ENCODE measurements at places on chromosomes 1 and 21. TPM values are rescaled to one million over a fixed set of nuclear protein-coding genes. Genes with fewer than 3 reads are reported as not detected.
A peak's percentile ranks its signal among the peaks of the same experiment; 100 is the strongest.

KRTAP11-1 gene
- total RNA-seq: not detected

SHE gene
- 79.3 TPM for total RNA-seq

MCOLN2 gene
- 0.64 TPM for total RNA-seq

CACYBP gene
- 95.0 TPM for total RNA-seq

GFI1 gene
- total RNA-seq: 0.26 TPM

GBP7 gene
- total RNA-seq: 0.69 TPM

STX12 gene
- total RNA-seq: 52.4 TPM

KIFAP3 gene
- total RNA-seq: 49.7 TPM

KCNE2 gene
- not detected for total RNA-seq

CD52 gene
- total RNA-seq: 21.8 TPM

RHD gene
- total RNA-seq: 0.38 TPM

DNA sequence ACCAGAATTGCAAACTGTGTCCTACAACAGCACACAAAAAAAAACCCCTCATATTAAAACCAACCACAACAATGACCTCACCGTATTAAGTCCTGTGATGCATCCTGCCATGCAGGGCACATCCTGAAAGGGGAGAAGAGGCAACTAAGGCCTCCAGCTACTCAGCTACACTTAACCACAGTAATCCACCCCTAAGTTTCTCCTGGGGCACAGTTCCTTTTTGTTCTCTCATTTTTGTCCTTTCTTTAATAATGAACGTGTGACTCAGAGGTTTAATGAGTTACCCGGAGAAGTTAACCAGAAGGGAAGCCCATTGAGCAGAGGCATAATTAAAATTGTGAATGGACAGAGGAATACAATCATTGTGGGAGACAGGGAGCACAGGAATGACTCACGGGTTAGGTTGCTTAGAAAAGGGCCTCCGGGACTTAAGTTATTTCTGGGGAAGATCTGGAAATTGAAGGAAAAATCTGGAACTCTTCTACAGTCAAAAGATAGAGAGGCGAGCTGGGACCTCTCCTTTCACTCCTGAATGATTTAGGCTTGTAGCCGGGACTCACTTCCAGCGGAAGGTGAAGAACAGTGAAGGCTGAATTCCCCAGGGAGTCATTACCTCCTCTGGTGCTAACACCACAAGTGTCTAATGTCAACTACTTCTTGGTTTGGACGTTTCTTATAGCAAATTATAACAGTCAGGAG, 36.9 kb upstream of the HIVEP3 start:
- DNase-seq: peak; percentile 9

- no peak for DNase-seq
Measured at GRCh38 chr1:235013512-235013911, 115.1 kb downstream of the TOMM20 start.

- no peak for DNase-seq
Measured at GRCh38 chr1:87074001-87074795, 159.8 kb downstream of the HS2ST1 start.

- no peak for DNase-seq
Measured at GRCh38 chr1:19814244-19814661, 830 bp downstream of the RNF186 start.

GRCh38 chr1:181075766-181076350, 12.6 kb upstream of the IER5 start:
- DNase-seq: no peak

DNA sequence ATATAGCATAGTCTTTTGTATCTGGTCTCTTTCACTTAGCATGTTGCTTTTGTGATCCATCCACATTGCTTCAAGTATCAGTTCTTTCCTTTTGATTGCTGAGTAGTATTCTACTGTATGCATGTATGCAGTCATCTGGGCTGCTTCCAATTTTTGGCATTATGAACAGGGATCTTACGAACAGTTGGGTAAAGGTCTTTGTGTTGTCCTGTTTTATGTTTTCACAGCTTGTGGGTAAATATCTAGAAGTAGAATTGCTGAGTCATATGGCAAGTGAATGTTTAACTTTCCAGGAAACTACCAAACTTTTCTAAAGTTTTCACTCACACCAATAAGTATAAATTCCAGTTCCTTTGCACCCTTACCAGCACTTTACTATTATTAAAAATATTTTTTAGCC, 60.9 kb downstream of the LHX4 start:
- no peak for DNase-seq

GRCh38 chr1:79629414-79629813, 622.9 kb upstream of the ADGRL4 start:
- DNase-seq: no peak

GRCh38 chr1:203367057-203367456, 16.1 kb upstream of the FMOD start:
- DNase-seq: no peak

GRCh38 chr1:240559781-240560180, 52.2 kb downstream of the GREM2 start:
- no peak for DNase-seq

- no peak for DNase-seq
Measured at GRCh38 chr1:210257698-210258529, 25.3 kb downstream of the SERTAD4 start.

- DNase-seq: no peak
Measured at GRCh38 chr1:195516036-195516435, 1092.2 kb downstream of the KCNT2 start.

- no peak for DNase-seq
Measured at GRCh38 chr1:50562106-50562505, 138.9 kb upstream of the DMRTA2 start.

GRCh38 chr1:186082235-186082937, 292.7 kb downstream of the TPR start:
- peak; percentile 36 for DNase-seq

GRCh38 chr1:87450615-87451209, 122.0 kb downstream of the LMO4 start:
- DNase-seq: no peak

DNA sequence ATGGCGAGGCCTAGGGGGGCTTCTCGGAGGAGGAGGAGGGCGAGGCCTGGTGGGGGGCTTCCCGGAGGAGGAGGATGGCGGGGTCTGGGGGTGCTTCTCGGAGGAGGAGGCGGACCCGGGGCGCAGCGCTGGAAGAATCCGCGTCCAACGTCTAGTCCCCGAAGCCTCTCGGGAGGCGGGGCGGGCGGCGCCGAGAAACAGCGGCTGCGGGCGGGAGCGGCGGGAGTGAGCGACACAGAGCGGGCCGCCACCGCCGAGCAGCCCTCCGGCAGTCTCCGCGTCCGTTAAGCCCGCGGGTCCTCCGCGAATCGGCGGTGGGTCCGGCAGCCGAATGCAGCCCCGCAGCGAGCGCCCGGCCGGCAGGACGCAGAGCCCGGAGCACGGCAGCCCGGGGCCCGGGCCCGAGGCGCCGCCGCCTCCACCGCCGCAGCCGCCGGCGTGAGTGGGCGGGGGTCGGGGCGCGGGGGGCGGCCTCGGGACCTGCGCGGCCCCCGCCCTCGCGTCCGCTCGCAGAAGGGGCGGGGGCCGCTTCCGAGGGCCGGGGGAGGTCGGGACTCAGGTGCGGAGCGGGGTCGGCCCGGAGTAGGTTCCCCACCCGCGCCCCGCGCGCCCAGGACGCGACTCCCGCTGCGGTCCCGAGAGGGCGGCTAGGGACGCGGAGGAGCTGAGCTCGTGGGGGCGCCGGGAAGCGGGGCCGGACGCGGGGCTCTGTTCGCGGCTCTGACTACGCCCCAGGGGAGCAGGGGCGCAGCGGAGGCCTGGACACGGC, at the start of gene KLHL17:
Gene KLHL17, plus strand, starts transcription at position 222 of the 769 bp plus-strand sequence. Its CDS starts 110 bp downstream, at position 332.
- DNase-seq: peak; percentile 75

DNA sequence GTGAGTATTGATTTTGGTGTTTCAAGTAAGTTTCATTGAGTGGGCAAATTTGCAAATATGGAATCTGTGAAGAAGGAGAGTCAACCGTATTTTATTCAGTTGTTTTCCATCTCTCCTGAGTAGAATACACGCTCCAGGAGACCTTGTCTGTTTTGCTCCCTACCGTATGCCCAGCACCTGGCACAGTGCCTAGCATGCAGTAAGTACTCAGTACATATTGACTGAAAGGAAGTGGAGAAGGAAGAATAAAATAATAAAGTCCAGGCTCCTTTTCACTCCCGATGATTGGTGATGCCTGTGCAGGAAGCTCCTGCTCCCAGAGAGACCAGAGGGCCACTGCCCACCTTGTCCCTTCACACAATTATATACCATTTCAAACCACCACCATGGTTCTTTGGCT, 59.4 kb upstream of the NEK2 start:
- DNase-seq: no peak

GRCh38 chr1:2081326-2081885, 31.2 kb downstream of the PRKCZ start:
- no peak for DNase-seq

GRCh38 chr1:93537396-93537795, 89.5 kb downstream of the FNBP1L start:
- DNase-seq: no peak

- DNase-seq: no peak
Measured at GRCh38 chr1:39470040-39470439, 21.4 kb upstream of the BMP8A start.

GRCh38 chr1:22313321-22313720, 138.3 kb upstream of the ZBTB40 start:
- DNase-seq: no peak

GRCh38 chr1:32063261-32063681, 9.5 kb upstream of the TMEM39B start:
- no peak for DNase-seq

DNA sequence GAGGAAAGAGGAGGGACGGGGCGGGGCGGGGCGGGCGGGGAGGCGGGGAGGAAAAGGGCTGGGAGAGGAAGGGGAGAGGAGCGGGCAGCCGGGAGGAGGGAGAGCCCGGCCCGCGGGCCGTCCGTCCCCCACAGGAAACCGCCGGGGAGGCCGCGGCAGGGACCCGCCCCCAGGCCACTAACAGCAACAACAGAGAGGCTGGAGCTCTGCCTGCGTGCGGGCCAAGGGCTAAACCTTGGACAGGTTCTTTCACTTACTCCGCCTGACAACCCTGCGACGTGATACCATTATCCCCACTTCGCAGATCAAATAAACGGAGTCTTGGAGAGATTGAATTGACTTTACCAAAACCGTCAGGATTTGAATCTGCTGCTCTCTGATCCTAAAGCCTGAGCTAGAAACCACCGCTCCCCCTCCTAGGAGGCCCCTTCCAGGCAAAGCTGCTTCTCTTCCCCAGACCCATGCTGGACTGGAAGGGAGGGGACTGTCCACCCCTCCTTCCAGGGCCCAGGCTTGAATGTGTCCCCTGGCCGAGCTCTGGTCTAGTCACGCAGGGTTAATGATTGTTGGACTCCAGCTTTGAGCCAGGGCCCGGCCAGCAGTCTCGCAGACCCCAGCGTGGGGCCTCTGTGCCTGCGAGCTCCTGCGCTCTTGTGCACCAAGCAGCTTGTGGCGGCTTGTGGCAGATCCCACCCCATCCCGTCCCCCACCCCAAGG, at the start of gene EVA1B:
Gene EVA1B, minus strand, starts transcription at position 10 of the 717 bp plus-strand sequence. CDS start 608 bp downstream, outside the sequence.
- peak; percentile 79 for DNase-seq

GRCh38 chr1:59731591-59731990, 83.2 kb upstream of the HOOK1 start:
- DNase-seq: no peak

GRCh38 chr21:26769613-26770188, 75.5 kb downstream of the ADAMTS1 start:
- peak; percentile 6 for DNase-seq

GRCh38 chr1:52057876-52058415, 1.9 kb downstream of the BTF3L4 start:
- no peak for DNase-seq

- no peak for DNase-seq
Measured at GRCh38 chr1:47590523-47591225, 152.8 kb downstream of the FOXD2 start.

GRCh38 chr1:29354511-29355098, 118.3 kb downstream of the PTPRU start:
- peak; percentile 20 for DNase-seq

DNA sequence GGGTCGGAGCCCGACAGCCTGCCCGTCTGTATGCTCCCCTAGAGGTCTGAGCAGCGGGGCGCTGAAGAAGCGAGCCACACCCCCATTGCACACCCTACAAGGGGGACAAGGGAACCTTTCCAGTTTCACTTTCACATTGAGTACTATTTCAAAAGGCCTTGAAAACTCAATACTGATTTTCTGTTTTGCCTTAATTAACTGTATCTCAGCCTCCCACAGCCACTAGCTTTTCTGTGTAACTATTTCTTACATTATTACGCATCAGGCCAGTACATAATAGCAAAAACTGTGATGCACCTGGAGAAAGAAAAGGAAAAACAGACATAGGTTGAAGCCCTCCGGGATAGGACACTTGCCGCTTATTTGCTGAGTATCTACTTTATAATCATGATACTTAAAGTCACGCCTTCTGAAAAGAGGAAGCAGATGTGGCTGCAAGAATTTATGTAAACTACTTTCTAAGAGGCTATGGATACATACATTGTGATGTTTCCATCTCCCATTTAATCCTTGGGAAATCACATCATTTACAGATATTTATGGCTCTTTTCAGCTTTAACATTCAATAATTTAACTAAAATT, 1719.5 kb downstream of the MRPL39 start:
- no peak for DNase-seq

GRCh38 chr1:221878134-221878533, 136.2 kb upstream of the DUSP10 start:
- no peak for DNase-seq

- DNase-seq: no peak
Measured at GRCh38 chr1:11444907-11445306, 34.0 kb upstream of the DISP3 start.

DNA sequence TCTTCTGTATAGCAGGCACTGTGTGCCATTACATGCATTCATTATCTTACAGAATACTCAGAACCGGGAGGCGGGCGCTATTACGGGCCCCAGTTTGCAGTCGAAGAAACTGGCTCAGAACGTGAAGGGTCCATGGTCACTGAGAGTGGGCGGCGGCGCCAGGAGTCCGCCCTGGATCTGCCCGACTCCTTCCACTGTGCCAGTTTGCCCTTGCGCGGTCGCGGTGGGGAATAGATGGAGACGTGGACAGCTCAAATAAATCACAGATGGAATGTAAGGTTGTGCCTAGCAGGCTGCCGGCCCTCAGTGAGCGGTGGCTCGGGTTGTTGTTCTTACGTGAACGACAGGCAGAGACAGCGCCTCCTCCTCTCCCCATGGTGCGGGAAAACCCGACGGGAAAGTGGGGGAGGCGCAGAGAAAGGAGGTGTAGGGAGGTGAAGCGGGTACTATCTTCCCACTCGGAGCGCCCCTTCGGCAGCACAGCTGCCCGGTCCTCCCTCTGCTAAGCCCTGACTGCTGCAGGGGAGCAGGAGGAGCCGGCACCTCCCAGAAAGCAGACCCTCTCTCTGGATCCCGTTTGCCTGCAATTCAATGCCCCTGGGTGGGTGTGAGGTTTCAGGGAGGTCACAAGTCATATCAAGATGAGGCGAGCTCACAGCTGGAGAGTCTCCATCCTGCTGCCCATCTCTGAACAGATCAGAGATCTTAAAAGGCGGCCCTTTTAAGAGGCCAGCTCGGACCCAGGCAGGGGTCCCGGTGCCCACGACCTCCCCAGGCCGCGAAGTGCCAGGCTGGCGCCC, 1.1 kb downstream of the COL9A2 start:
- no peak for DNase-seq
